Activated CD4-positive, alpha-beta T cell treated with anti-CD3 and anti-CD28 coated beads for 36 hours (primary cell): ENCODE measurements at places on chromosomes 1 and 21. TPM values are rescaled to one million over a fixed set of nuclear protein-coding genes. Genes with fewer than 3 reads are reported as not detected.

DNA sequence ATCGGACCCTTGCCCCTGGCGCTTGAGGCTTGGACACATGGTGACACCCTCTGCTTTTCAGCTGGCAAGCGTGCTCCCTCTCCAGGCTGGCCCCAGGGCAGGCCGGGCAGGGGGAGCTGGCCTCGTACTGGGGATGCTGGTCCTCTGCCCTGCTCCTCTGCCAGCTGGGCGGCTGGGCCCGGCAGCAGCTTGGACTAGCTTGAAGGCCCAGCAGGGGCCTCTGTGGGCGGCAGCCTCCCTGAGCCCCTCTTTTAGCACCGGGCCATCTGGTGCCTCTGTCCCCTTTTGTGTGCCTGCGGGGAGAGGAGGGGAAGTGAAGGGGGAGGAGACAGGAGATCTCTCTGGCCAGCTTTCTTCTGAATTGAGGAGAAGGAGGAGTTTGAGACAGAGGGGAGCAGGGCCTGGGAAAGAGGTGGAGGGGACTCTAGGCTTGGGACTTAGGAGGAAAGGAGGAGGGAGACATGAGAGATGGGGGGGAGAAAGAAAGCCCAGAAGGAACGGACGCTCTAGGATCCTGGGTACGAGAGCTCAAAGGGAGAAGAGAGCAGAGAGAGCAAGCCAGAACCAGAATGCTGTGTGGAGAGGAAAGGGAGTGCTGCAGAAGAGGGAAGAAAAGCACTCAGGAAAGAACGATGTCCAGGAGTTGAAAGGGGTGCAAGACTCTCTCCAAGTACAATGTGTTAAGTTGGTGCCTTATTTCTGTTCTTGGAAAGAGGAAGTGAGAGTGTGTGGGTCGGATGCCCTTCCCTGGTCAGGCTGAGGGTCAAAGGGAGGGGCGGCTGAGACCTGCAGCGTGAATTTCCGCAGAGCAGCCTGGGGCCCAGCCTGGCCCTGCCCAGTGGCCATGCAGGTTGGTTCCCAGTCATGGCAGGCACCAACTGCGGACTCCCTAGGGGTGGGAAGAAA, 40.3 kb downstream of the IER5 start:
- H3K4me1 ChIP-seq, result peaks cover 17% of the 10 kb centered on the region
- H3K27me3 ChIP-seq, result peaks cover 8% of the 10 kb centered on the region
- no peaks in the 10 kb centered on the region for H3K36me3 ChIP-seq
- no peak overlapping the region for H3K4me3 ChIP-seq
- DNase-seq, result no peak
- H3K27ac ChIP-seq, result no peak overlapping the region

DNA sequence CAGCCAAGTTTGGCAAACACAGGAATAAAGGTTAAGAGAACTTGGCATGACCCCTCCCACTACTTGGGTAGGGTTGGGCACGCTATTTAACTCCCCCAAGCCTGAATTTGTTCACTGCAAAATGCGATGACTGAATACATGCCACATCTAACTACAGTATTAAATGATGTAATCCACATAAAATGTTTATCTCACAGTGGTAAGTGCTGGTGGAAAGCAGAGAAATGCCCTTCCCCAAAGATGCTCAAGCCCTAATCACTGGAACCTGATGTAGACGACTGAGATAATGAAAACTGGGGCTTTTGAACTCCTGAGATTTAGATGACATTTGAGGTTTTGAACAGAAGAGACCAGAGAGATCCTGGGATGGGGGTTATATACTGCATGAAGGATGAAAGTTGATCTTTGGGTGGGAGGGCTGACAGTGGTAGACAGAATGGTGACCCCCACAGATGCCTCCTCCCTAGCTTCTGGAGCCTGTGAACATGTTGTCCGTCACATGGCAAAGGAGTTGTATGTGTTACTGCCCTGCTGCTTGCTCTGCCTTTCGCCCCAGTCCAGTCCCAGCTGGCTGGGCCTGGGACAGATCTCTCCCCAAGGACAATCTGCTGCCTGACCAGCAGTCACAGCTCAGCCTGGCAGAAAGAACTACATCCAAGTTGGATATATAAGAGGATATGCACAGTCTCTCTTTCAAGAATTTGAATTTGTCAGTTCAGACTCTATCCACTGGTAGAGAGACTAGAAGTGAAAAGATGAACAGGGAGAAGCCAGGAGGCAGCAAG, 120.9 kb downstream of the DAB1 start:
- H3K4me1 ChIP-seq, result peaks cover 12% of the 10 kb centered on the region
- H3K4me3 ChIP-seq, result no peak overlapping the region
- no peaks in the 10 kb centered on the region for H3K27me3 ChIP-seq
- no peak overlapping the region for H3K27ac ChIP-seq
- no peak for DNase-seq

- H3K36me3 ChIP-seq, result peaks cover 65% of the 10 kb centered on the region
- no peak overlapping the region for H3K4me3 ChIP-seq
- H3K27ac ChIP-seq, result peak overlapping the region; percentile 19
- peak; percentile 74 for DNase-seq
- no peaks in the 10 kb centered on the region for H3K27me3 ChIP-seq
Observed at GRCh38 chr21:33908760-33909159, 6.8 kb downstream of the ATP5PO start.

- H3K36me3 ChIP-seq, result no peaks in the 10 kb centered on the region
- H3K4me3 ChIP-seq, result no peak overlapping the region
- no peak overlapping the region for H3K27ac ChIP-seq
- no peak for DNase-seq
Observed at GRCh38 chr21:34743831-34744230, 75.0 kb downstream of the CLIC6 start.

DNA sequence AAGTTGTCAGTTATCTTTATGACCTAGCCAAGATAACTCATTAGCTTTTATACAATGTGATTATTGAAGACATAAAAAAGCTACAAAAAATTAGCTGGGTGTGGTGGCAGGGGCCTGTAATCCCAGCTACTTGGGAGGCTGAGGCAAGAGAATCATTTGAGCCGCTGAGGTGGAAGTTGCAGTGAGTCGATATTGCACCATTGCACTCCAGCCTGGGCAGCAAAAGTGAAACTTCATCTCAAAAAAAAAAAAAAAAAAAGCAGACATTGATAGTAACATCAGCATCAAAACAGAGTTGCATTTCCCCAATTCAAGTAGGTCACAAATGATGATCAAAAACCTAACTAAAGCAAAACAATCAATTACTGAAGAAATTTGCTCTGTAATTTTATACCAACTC, 191.4 kb downstream of the PTGER3 start:
- H3K36me3 ChIP-seq, result no peaks in the 10 kb centered on the region
- no peak overlapping the region for H3K27ac ChIP-seq
- no peak for DNase-seq
- H3K4me3 ChIP-seq, result no peak overlapping the region
- H3K4me1 ChIP-seq, result no peaks in the 10 kb centered on the region

DNA sequence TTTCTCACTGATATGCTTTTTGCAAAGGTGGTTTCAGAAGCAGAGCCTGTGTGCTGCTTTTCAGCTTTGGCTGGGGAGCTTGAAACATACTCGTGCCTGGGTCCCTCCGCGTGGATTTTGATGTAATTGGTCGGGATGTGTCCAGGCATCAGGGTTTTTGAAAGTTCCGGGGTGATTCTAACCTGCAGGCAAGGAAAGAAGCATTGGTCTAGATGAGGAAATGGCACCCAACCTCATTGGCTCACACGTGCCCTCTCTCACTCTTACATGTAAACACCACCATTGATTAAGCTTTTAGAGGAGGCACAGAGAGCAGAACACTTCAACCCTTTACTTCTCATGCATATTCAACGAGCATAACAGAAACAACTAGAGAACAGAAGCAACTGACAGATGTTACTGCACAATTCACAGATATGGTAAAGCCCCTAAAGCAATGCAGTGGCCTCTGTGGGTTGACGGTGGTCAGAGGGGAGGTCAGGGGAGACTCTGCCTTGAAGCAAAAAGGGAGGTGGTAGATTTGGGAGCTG, 112.1 kb downstream of the TLR5 start:
- H3K4me3 ChIP-seq, result no peak overlapping the region
- no peaks in the 10 kb centered on the region for H3K4me1 ChIP-seq
- no peak overlapping the region for H3K27ac ChIP-seq
- no peak for DNase-seq
- no peaks in the 10 kb centered on the region for H3K36me3 ChIP-seq

DNA sequence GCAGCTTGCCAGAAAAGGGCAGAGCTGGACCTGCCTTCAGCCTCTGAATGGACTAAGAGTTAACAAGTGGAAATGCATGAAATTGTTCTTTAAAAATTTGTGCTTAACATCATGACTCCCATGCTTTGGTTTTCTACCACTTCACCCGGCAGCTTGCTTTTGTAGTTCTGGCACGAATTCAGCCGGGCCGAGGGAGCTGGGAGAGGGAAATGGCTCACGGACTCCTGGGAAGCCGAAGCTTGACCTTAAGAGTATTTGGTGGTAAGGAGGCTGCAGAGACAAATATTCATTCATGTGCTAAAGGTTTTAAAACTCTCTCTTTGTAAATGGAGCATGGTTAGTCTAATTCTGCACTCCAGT, 17.2 kb upstream of the GFI1 start:
- no peak for DNase-seq
- no peak overlapping the region for H3K27ac ChIP-seq
- peaks cover 40% of the 10 kb centered on the region for H3K4me1 ChIP-seq
- H3K4me3 ChIP-seq, result no peak overlapping the region
- peaks cover 12% of the 10 kb centered on the region for H3K36me3 ChIP-seq

DNA sequence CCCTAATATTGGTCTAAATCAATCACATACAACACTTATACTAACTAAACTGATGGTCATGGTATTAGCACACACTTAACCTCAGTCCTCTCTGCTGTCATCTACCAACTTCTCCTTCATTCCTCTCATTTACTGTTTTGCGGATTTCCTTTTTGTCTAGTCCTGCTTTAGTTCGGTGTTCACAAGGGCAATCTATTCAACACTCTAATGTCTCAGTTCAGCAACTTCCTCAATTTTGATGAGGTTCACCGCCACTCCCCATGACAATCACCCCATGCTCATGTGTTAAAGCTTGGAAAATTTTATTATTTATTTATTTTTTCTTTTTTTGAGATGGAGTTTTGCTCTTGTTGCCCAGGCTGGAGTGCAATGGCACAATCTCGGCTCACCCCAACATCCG, 301.1 kb downstream of the PTPRC start:
- no peak overlapping the region for H3K4me3 ChIP-seq
- no peaks in the 10 kb centered on the region for H3K36me3 ChIP-seq
- H3K27ac ChIP-seq, result no peak overlapping the region

- H3K27me3 ChIP-seq, result no peaks in the 10 kb centered on the region
- no peak overlapping the region for H3K4me3 ChIP-seq
- no peaks in the 10 kb centered on the region for H3K36me3 ChIP-seq
- no peak for DNase-seq
- no peaks in the 10 kb centered on the region for H3K4me1 ChIP-seq
Observed at GRCh38 chr1:105427543-105427942, 1628.9 kb upstream of the PRMT6 start.

- no peaks in the 10 kb centered on the region for H3K27me3 ChIP-seq
- DNase-seq, result no peak
- no peaks in the 10 kb centered on the region for H3K4me1 ChIP-seq
- H3K4me3 ChIP-seq, result no peak overlapping the region
Observed at GRCh38 chr21:21690068-21690665, 692.0 kb downstream of the NCAM2 start.

DNA sequence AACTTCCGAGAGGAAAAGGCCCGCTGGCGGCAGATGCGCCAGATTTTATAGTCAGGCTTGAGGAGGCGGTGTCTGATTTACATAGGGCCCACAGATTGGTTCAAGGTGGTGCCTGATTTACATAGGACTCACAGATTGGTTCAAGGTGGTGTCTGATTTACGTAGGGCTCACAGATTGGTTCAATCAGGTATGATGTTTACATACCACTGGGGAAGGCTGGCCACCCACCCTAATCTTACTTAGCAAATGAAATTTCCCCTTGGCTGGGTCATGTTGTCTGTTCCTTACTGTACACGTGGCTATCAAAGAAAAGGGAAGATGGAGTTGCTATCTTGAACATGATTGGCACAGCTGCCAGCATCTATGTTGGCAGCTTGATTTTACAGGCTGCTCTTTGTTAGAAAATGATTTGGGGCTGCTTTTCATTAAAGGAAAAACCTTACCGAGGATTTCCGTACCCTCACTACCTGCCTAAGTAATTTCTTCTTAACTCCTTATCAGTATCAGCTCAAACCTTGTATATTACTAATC, 96.3 kb downstream of the SETD4 start:
- H3K36me3 ChIP-seq, result no peaks in the 10 kb centered on the region
- H3K27ac ChIP-seq, result no peak overlapping the region
- no peak for DNase-seq
- no peak overlapping the region for H3K4me3 ChIP-seq

DNA sequence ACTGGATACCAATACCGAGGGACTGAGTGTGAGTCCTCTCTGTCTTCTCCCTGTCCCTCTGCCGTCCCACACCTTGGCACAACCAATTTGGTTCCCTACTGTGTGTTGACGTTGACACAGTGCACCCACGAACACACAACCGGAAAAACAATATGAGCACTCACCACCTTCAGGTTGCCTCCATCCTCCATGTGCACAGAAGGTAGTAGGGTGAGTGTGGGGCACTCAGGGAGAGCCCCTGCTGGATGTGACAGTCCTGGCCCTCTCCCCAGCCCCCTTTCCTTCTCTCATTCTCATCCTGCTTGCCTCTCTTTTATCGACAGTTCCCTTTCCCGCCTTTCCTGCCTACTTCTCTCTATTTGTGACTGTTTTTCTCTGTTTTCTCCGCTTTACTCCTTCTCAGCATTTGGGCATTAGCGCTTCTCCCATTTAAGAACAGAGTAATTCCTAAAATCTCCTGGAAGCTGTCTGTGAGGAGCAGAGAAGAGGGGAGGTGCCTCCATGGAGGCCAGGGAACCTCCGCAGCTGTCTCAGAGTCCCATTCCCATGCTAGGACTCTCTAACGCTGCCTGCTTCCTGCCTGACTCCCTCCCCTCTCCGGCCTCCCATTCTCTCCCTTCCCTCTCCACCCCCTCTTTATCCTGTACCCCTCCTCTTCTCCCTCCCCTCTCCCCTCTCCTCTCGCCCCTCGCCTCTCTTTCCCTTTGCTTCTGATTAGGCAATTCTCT, 16.4 kb downstream of the CADM3 start:
- DNase-seq, result no peak
- H3K36me3 ChIP-seq, result no peaks in the 10 kb centered on the region
- no peak overlapping the region for H3K27ac ChIP-seq
- H3K4me1 ChIP-seq, result peaks cover 3% of the 10 kb centered on the region

- no peaks in the 10 kb centered on the region for H3K36me3 ChIP-seq
- peaks cover 14% of the 10 kb centered on the region for H3K4me1 ChIP-seq
- H3K27ac ChIP-seq, result no peak overlapping the region
- H3K27me3 ChIP-seq, result peaks cover 23% of the 10 kb centered on the region
Observed at GRCh38 chr1:94332952-94333351, 85.2 kb upstream of the ABCD3 start.

The ZMYND12 gene
- total RNA-seq, result 1.6 TPM

The KISS1 gene
- total RNA-seq, result not detected

The PLOD1 gene
- total RNA-seq, result 11.7 TPM

The OR2G6 gene
- total RNA-seq, result not detected

The CACNA1S gene
- not detected for total RNA-seq

The NBPF6 gene
- total RNA-seq, result not detected

The AMIGO1 gene
- total RNA-seq, result 2.0 TPM

The PALMD gene
- total RNA-seq, result not detected

The FAM110D gene
- not detected for total RNA-seq

The DNM3 gene
- total RNA-seq, result 1.4 TPM
